Activated CD4-positive, CD25-positive, alpha-beta regulatory T cell treated with anti-CD3 and anti-CD28 coated beads, Interleukin-2, amount 50 U/mL, for 24 hours (primary cell): ENCODE measurements at places on chromosomes 6 and 20.

DNA sequence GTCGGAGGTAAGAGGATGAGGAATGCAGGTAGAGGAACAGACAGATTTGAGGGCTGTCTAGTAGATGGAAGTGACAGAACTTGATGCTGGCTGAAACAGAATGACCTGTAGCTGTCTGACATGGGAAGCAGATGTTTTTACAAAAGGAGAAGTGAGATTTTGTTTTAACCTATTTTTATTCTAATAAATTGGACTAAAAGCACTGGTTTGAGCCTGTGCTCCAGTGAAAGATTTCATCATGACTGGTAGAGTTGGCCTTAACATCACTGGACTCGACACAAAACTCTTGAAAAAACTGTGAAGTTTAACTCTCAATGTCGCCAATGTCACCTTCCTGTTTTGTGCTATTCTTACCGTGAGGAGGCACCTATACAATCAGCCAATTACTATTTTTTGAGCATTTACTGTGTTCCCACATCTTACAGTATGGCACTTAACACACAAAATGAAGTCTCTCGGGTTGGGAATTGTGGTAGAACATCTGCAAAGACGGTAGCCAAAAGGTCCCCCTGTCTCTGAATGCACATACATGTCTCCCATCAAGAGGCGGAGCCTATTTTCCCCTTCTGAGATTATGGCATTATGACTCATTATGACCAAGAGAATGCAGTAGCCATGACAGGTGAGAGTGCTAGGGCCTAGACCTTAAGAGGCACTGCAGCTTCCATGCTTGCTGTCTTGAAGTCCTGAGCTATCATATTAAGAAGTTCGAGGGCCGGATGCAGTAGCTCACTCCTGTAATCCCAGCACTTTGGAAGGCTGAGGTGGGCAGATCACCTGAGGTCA lies 93.2 kb downstream of the FOXF2 start:
- ATAC-seq, result no peak

DNA sequence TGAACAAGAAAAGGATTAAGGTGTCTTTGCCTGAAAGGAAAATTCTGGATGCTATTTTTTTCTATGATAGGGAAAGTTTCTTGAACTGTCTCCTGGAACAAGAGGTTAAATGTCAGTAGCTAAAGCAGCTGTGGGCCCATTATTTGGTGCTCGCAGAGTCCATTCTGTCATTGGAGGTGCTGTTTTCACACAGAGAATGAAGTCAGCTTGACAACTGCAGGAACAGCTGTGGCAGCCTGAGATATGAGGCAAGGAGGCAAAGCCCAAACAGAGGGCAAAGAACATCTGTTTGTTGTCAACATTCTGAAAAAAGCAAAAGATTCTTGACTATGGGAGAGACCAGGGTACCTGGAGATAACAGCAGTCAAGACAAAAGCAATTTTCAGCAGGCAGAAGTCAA lies 548.2 kb downstream of the KIF16B start:
- no peak for ATAC-seq

- no peak for ATAC-seq
Observed at GRCh38 chr20:761418-762381, 6.6 kb downstream of the SLC52A3 start.

DNA sequence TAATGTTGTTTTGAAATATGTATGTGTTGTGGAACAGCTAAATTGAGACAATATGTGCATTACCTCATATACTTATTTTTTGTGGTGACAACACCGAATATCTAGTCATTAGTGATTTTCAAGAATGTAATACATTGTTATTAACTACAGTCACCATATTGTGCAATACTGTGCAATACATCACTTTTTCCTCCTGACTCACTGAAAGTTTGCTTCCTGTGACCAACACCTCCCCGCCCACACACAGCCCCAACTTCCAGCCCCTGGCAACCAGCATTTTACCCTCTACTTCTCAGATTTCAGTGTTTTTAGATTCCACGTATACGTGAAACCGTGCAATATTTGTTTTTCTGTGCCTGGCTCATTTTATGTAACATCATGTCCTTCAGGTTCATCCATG lies 627.9 kb downstream of the PRKN start:
- ATAC-seq, result no peak

DNA sequence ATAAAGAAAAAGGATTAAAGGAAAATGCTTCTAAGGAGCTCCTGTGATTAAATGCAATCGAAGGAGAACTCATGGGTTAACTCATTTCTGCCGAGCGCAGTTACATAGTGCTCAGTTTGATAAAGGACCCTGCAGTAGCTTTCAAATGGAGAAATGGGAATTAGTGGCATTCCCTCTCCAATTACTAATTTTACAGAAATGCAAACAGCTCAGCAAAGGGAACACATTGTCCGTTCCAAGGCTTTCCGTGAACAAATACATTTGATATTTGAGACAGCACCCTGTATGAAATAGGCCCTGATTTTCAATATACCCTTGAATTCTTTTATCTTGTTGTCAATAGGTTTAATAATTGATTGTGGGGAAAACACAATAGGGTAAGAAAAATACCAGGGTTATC lies 375.9 kb upstream of the TSHZ2 start:
- no peak for ATAC-seq

DNA sequence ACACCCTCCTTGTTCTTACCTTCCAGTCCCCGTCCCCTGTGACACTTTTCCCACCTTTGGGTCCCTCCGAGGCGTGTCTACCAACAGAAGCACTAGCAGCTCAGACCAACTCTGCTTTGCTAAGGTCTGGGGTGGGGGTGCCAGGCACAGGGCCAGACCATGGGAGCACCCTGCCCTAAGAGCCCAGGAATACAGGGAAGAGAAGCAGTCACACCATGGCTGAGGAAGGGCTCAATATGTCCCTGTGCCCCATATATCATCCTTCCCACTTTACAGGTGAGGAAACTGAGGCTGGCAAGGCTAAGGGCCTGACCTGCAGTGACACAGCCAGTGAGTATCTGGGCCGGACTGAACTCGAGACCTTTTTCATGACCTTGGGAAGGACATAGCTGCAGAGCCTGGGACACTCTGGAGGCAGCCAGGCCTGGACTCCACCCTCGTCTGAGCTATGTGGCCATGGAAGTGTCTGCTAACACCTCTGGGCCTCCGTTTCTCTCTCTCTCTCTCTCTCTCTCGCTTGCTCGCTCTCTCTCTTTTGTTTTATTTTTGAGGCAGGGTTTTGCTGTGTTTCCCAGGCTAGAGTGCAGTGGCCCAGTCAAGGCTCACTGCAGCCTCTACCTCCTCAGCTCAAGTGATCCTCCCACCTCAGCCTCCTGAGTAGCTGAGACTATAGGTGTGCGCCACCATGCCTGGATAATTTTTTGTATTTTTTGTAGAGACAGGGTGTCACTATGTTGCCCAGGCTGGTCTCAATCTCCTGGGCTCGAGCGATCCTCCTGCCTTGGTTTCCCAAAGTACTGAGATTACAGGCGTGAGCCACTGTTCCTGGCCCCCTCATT lies 156.7 kb downstream of the GRM4 start:
- ATAC-seq, result no peak

DNA sequence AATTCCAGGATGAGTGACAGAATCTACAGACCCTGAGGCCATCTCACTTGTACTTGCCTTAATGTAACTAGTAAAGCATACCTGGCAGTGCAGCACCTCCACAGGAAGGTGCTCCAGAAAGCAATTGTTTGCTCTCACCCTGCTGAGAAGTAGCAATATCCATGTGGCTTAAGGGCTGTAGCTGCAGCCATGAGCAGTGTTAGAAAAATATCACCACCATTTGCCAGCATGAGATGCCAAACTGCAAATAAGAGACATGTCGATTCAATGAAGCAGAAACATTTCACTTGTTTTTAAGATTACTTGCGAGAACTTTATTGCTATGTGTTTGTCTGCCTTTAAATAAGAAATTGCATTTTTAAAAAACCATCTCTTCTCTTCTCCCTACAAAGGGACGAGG lies 151.5 kb downstream of the PRL start:
- ATAC-seq, result no peak

DNA sequence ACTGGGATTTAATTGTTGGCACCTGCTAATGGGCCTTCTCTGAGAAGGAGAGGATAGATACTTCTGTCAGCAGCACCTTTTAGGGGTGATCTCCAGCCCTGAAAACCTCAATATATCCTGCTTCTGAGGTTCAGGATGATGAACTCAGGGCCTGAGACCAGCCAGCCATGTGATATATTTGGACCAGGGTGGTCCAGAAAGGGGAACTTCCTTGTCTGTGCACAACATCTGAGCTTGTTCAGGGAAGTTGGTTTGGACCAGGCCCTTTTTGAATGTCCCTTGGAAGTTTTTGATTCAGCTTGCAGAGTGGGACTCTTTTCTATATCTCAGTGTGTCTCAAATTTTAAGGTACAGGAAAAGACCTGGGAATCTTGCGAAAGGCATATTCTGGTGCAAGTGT lies 85.8 kb downstream of the GFRA4 start:
- no peak for ATAC-seq

GRCh38 chr20:408843-409696 lies 971 bp downstream of the RBCK1 start:
- peak; percentile 6 for ATAC-seq

DNA sequence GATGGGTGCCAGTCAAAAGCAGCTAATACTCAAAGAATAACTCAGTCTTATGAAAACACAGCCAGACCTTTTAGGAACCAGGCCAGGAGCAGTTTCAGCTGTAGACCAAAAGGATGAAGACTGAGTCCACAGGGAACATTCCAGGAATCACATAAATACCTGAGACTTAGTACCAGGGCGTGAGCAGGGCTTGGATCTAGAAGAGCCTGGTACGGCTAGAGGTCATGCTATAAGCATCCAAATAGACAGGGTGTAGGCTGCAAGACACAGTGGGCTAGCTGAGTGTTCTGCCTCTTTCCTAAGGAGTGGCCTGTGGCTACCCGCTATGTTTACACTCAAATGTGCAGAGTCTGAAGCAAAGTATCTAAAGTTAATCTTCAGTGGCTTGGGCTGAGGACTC lies 29.5 kb upstream of the LRRC1 start:
- no peak for ATAC-seq

DNA sequence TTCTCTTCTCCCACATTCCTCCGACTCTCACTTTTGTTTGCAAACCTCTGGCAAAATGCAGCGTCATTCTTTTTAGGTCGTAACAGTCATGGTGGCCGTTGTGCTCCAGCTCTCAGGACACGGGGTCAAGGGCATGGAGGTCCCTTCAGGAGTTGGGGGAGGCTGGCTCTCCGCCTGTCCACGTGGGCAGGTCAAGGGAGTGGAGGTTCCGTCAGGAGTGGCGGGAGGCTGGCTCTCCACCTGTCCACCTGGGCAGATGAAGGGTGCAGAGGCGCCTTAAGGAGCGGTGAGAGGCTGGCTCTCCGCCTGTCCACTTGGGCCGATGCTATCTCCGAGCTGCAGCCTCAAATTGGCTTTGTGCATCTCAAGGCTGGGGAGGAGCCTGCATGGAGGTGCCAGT lies 98.0 kb downstream of the ERMARD start:
- no peak for ATAC-seq

DNA sequence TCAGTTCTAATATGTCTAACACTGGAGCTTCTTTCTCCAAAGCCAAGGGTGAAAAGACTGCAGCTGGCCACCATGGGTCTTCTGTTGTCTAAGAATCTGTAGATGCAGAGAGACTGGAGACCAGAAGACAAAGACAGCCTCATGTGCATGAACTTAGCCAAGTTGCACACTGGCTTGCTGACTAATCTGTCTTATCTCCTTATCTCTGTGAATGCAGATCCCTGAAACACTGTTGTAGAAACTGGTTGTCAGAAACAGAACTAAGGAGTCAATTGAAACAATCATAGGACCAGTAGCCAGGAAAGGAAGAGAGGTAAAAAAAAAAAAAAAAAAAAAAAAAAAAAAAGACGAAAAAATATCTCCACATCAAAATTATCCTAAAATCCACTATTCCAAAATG lies 109.7 kb downstream of the BFSP1 start:
- no peak for ATAC-seq

DNA sequence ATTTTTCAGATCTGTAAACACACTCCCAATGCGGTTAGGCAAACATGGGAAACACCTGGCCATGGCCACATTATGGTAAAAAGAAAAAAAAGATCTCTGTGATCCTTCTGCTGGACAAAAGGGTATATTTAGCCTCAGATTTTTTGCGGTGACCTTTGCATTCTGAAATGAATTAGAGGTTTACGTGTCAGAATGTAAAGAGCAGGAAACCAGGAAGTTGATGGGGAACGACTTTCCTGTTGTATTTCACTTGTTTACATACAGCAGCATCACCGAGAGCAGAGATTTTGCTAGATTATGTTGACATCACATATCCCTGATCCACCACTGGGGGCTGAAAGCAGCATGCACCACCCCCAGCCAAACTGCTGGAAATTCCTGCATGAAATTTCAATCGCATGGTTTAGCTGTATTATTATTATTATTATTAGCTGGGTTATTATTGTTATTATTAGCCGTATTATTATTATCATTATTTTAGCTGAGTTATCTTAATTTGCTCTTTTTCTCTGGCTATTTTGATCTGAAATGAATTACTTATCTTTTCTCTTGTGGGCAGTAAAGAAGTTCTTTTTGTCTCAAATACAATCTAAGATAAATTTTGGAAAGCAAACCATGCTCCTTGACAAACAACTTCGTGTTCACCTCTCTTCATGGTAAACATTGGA lies 189.4 kb downstream of the ZFP64 start:
- ATAC-seq, result no peak

DNA sequence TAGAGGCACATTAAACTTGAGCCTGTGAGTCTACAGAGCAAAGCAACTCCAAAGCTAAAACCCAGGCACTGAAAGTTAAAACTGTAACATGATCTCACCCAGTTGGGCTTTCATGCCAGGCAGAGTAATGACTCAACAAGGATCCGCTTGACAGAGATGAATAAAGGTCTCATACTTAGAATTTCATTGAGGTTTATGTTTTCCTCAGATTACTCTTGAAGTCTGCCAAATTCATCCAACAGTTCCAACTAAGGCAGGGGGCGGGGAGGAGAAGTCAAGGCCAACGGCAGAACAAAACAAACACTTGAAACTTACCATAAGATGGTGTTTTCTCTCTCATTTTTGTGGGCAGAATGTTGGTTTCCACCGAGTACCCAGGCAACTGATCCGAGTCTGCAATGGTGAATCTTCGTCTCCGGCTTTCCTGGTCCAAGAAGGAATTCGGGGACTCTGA lies 54.0 kb upstream of the IPCEF1 start:
- ATAC-seq, result peak; percentile 86

DNA sequence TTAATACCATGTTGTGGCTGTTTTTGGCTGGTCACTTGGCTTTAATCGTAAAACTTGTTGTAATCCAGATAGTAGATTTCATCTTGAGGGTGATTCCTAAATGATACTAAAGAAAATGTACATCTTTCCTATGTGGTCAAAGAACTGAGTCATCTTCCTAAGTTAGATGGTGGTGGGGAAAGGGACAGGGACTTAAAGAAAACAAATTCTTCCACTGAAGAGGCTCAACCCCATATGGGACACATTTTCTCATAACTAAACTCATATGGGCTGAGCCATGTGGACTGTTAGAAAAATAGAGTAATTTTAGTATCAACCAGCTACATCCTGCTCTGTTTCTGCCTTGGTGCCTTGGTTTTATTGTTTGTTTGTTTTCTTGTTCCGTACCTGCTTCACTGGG lies 155.8 kb downstream of the TSHZ2 start:
- no peak for ATAC-seq
